ENCODE measurements at places on chromosomes 4 and X.

DNA sequence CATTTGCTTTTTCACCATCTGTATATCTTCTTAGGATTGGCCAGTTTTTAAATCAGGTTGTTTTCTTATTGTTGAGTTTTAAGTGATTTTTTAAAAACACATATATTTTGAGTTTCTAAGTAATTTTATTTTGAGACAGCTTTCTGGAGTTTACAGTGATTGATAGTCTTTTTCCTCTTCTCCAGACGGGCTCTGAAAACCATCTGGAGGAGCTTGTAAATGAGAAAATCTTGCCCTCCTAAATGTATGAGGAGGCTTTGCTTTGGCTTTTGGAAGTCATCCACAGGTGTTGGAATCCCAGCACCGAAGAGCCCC is 160.2 kb downstream of the SOWAHB start:
- DNase-seq: no peak

DNA sequence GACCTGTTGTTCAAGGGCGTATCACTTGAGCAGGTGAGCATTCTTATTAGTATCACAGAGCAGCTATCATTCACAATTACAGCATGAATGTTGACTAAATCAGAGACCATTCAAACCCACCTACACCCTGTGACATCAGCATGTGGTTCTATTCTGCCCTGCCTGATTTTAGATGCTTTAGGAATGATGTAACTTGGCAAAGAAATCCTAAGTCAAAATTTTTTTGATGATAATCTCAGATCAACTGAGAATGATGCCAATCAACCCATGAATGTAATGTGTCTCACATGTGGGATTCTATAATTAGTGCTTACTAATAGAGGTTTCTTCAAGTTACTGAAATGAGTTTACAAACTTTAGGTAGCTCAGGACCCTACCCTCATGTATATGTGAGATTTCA is 13.4 kb upstream of the CHIC2 start:
- no peak for DNase-seq

DNA sequence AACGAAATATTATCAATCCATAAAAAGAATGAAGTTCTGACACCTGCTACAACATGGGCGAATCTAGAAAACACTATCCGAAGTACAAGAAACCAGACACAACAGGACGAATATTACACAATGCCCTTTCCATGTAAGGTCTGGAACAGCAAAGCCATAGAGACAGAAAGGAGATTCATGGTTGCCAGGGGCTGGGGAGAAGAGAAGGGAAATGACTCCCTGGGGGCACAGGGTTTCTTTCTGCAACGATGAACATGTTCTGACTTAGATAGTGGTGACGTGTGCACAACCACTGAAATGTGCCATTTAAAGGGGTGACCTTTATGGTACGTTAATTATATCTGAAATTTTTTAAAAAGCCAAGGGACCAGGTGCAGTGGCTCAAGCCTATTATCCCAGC is 28.3 kb downstream of the GPR143 start:
- DNase-seq: no peak

DNA sequence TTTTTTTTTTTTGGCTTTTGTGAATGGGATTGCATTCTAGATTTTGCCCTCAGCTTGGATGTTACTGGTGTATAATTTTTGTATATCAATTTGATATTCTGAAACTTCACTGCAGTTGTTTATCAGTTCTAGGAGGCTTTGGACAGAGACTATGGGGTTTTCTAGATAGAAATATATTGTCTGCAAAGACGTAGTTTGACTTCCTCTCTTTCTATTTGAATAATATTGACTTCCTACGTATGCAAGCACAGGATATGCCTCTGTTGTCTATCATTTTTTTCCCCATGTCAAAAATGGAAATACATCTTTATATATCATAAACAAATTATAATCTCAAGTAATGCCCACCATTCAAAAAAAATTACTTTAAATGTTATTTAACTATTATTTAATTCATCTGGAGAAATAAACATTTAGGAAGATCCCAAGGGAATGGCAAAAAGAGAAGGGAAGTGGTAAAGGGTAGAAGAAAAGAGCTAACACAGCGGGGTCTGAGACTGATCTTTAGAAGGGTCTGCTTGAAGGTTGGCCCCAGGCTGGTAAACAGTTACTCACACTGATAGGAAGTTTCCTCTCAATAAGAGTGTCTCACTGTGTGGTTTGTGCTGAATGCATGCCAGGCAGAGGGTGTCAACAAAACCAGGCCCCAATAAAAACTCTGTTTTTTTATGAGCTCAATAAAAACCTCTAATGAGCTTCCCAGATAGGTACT is 35.7 kb downstream of the ZNF518B start:
- DNase-seq: no peak

DNA sequence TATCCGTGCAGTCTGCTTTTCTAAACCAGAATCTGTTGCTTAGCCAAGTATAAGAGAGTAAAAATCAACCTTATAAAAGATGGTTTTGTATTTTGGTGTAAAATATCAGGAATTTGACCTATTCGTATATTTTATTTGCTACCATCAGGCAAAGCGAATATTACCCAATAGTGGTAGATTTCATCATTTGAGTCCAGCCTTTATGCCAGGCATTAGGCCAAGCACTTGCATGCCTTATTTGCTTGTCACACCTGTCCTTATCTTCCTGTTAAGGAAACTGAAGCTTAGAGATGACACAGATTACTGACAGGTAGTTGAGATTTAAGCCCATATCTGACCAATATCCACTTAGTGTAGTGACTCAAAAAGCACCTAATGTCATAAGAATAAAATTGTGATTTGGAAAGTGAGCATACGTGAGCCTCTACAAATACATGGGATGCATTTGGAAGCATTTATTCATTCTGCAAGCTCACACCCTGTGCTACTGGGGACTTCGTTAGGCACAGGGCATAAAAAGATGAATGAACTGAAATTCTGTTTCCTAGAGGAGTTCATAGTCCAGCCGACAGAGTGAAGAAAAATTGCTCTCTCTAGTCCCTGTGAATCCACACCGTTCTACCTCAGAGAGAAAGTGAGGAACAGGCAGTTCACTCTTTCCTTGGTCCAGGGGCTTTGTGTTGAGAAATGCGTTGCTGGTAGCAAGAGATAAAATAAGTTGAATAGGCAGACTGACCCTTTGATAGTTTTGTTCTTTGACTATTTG is 2.3 kb upstream of the RNF212 start:
- DNase-seq: no peak

- no peak for DNase-seq
Observed at GRCh38 chrX:50432829-50433289, 37.8 kb downstream of the DGKK start.

- no peak for DNase-seq
Observed at GRCh38 chr4:176302283-176303275, 17.2 kb upstream of the SPCS3 start.

- no peak for DNase-seq
Observed at GRCh38 chr4:173264245-173264644, 69.9 kb downstream of the HMGB2 start.

- DNase-seq: no peak
Observed at GRCh38 chr4:22897520-22898108, 204.9 kb downstream of the GBA3 start.

DNA sequence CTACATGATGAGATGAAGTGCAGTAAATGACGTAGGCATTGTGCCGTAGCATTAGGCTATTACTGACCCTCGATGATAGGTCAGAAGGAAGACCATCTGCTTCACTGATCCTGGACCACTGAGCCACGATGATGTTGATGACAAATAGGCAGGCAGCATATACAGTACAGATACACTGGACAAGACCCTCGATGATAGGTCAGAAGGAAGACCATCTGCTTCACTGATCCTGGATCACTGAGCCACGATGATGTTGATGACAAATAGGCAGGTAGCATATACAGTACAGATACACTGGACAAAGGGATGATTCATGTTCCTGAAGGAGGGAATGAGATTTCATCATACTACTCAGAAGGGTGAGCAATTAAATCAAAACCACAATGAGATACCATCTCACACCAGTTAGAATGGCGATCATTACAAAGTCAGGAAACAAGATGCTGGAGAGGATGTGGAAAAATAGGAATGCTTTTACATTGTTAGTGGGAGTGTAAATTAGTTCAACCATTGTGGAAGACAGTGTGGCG is 50.9 kb downstream of the BEND4 start:
- DNase-seq: no peak

DNA sequence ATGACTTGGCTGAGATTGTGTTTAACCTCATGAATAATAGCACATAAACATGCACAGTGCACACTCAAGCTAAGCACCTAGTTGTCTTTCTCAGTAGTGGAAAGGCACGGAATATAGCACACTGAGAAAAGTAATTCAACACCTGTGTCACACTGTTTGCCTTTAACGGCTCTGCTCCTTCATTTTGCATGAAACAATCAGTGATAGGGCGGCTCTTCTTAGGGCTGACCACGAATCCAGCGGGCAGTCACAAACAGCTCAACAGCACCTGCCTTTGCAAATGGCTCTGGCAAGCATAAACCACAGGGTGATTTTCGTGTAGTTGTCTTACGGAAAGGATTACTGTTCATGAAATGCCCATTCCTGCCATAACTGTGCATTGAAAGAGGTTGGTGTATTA is 954.0 kb upstream of the TENM3 start:
- no peak for DNase-seq

DNA sequence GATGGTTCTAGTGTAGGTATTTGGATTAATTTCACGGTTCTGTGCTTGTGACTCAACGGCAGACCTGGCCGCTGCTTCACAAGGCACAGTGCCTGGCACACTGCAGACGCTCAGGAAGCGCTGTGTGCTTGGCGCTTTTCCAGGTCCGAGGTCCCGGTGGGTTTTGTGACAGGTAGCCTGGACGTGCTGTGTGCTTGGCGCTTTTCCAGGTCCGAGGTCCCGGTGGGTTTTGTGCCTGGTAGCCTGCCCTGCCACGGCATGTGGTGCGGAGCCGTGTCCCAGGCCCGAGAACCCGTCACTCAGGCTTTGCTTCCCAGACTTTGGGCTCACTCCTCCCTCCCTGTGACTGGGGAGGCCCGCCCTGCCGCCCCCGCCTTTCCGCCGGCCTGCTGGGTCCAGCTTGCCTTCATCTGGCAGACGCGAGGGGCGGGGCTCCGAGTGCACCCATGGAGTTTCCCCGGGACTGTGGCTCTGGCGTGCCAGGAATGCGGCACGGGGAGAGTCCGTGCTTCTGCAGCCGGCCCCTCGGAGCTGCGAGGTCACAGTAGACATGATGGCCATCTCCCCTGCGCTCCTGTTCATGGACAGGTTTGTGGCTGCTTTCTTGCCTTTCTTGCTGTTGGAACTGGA is 44.2 kb downstream of the TBC1D14 start:
- DNase-seq: no peak
